ENCODE measurements at places on chromosomes 2 and 18.

- DNase-seq, result no peak
Measured at GRCh38 chr2:209074711-209075110, 349.1 kb upstream of the MAP2 start.

DNA sequence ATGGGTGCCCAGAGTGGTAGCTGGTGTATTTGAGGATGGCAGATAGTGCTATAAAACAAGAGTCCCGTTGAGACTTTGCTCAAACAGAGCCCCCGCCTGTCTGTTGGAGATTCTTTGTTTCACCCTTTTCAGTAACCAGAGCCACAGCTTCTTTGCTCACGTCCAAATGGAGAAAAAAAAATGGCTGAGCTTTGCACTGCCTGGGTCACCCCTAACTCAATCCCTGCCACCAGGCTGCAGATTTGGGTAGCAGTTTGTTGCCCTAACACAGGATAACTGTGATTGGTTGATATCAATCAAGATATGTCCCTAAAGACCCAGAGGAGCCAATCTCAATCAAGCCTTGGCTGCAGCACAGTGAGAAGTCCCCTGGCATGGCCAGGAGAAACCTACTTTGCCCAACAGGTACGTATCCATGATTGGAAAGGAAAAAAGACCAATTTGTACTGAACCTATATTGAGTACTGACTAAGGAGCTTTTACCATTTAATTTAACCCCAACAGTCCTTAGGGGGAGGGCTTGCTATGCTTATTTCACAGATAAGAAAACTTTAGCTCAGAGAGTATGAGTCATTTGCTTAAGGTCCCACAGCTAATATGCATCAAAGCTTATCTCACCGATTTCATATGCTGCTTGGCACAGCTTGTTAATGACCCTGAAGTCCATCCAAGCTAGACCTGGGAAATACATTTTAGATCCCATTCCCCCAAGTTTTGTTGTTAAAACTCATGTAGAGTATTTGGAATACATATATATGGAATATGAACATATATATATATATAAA lies 72.0 kb upstream of the SH3BP4 start:
- DNase-seq, result no peak

DNA sequence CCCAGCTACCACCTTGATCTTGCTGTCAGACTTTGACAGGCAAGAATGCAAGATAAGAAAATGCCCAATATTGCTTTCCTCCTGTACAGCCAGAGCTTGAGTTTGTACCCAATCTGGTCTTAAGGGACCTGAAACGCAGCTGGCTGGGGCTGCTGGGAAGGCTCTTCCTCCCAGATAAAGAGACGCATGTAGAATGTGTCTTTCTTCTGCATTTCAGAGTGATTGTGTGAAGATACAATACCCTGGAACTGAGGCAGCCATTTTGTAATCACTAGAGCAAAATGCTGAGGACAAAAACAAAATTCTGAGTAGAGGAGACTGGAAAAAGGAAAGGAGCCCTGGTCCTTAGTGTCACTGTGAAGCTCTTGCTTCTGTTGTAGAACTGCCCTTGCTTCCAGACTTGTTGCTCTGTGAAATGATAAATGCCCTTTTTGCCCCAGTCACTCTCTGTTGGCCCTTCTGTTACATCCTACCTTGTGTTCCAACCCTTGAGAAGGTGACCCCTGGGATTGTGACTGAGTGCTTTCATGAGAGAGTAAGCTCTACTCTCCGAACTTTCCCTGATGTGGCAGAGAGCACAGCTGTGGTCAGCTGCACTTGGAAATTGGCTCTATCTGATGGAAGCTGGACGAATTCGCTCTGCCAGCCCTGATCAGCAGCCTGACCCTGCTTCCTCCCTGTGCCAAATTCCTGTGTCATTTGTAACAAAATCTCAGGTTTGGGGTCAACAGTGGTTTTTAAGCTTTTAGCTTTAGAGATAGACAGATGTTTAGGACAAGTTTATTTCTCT lies 137.4 kb upstream of the RBMS1 start:
- DNase-seq, result no peak

GRCh38 chr2:14422426-14422825 lies 210.1 kb upstream of the LRATD1 start:
- DNase-seq, result no peak

DNA sequence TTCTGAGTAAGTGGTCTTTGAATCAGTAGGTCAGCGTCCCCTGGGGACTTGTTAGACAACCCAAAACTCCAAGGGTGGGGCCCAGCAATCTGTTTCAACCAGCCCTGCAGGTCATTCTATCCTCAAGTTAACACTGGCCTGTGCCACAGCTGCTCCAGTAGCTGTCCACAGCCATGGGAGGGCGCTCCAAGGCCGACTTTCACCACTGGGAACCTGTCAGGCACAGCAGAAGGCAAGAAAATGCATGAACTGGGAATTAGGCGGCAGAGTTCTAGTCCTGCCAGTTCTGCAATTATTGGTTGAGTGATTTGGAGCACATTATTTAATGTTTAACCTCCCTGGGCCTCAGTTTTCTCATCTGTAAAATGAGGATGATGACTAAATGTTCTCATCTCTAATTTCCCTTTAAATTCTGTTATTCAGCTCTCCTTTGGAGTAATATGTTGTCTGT lies 17.4 kb upstream of the MRPL33 start:
- DNase-seq, result no peak

DNA sequence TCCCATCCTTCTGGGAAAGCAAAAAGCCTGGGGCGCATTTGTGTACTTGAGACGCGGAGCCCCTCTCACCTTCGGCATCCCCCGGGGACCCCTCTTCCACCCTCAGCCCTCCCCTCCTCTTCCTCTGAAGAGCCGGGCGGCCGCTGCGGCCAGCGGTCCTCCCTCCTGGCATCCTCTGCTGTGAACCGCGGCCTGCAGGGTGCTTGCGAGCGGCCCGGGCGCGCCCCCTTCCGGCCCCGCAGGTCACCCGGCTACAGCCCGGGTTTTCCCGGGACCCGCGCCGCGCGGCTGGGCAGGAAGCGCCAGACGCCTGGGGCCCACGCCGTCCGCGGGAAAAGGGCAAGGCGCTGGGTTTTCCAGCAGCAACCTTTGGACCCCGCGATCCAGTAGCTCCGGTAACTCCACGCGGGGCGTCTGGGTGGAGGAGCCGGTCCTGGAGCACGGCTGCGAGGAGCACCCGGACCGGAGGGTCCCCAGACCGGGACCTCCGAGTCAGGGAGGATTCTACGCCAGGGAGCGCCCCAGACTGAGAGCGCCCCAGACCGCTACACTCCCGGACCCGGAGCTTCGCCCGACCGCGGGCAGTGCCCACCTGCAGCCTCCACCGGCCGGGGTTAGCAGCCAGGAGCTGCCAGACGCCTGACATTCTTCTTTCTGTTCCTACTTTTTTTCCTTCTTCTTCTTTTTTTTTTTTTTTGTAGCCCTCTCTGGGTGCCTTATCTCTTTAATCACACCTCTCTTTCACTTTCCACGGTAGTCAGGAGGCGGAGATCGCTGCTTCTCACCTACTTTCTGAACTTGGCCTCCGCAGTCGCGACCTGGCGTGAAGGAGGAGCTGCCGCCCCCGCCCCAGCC lies at the start of gene IL18R1:
IL18R1 (plus strand) TSS at position 271 of the 855 bp plus-strand sequence. CDS start 6,865 bp downstream, outside the sequence.
- peak; percentile 11 for DNase-seq

DNA sequence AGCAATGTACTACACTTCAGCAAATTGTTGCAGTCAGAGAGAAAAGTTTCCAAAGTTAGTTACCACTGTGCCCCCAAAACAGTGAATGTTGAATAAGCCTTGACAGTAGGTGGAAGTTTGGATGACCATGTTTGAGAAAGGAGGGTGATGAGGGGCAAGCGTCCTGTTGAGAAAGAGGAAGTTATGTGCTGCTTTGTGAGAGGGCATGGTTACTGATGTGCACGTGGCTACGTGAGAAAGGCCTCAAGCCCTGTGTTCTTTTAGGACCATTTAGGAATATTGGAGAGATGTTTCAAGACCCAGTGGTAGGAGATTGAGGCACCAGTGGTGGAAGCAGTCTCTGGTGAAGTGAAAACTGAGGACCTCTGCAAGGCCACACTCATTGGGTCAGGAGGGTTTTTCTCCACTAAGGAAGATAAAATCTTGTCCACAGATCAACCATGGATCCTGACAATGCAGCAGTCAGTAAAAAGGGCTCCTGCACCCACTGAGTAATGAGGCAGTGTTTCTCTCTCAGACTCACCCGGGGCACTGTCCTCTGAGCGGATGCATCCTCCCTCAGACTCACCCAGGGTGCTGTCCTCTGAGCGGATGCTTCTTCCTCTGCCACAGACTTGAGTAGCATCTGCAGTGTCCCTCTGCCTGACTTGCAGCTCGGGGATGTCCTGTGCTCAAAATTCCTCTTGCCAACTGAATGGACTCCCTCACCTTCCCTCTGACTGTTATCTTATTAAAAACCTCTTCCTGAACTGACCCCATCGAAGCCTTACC lies 34.7 kb upstream of the ACTR3 start:
- no peak for DNase-seq

DNA sequence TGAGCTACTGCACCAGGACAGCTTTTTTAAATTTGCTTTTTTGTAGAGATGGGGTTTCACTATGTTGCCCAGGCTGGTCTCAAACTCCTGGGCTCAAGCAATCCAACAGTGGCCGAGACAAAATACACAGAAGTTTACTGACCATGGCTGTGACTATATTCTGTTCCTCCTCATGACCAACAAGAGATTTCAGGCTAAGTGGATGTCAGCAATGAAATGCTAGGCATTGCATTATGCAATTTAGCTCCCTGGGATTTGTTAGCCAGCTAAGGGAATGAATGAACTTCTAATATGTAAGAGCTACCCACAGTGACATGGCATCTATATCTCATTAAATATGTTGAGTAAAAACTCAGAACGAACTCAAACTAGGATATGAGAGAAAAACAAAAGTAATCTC lies 81.9 kb upstream of the MBOAT2 start:
- no peak for DNase-seq

DNA sequence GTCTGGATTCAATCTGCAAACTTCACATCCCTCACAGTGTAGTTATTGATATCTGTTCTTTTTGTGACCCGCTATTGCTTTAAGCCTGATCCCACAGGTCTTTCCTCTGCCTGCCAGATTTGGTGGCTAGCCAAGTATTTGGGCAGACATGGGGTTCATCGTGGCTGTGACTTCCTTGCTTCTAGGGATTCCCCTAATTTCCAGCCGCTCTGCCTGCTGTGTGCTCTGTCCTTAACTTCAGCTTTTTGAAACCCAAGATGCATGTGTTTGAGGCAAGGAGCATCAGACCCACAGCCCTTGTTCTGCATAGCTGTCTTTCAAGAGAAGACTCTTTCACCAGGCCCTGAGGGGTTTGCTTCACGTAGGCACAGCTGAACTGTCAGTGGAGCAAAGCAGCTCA lies 54.2 kb downstream of the NCAPH start:
- no peak for DNase-seq

- DNase-seq, result no peak
Measured at GRCh38 chr2:2452961-2453360, 121.9 kb upstream of the MYT1L start.

DNA sequence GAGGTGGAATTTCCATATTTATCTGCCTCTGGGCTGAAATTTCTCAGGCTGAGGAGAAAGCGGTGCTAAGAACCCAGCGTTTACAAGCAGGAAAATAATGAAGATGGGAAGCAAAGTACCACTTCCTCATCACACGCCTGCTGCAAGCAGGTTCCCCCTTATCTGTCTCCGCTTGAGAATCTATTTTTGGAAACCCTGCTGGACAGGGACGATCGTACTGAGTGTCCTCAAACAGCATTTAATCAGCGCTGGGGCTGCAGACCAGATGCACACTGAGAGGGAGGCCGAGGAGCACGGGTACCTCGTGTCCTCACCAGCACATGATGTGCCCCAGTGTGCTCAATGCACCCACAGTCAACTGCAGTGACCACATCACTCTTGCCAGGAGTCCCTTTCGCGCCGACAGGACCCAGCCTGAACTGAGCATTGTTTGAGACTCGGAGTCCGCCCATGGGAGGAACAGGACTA lies 160.4 kb downstream of the HDAC4 start:
- DNase-seq, result no peak

DNA sequence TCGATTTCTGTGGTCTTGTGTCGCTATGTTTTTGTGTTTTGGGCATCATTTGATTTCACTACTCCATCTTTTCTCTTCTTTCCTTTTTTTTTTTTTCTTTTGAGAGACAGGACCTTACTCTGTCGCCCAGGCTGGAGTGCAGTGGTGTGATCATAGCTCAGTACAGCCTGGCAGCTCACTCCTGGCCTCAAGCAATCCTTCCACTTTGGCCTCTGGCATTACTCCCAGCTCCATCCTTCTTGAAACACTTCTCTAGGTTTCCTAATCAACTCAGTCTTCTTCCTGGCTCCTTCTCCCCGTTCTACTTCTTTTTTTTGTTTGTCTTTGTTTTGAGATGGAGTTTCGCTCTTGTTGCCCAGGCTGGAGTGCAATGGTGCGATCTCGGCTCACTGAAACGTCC lies 26.5 kb downstream of the TCF23 start:
- DNase-seq, result no peak

DNA sequence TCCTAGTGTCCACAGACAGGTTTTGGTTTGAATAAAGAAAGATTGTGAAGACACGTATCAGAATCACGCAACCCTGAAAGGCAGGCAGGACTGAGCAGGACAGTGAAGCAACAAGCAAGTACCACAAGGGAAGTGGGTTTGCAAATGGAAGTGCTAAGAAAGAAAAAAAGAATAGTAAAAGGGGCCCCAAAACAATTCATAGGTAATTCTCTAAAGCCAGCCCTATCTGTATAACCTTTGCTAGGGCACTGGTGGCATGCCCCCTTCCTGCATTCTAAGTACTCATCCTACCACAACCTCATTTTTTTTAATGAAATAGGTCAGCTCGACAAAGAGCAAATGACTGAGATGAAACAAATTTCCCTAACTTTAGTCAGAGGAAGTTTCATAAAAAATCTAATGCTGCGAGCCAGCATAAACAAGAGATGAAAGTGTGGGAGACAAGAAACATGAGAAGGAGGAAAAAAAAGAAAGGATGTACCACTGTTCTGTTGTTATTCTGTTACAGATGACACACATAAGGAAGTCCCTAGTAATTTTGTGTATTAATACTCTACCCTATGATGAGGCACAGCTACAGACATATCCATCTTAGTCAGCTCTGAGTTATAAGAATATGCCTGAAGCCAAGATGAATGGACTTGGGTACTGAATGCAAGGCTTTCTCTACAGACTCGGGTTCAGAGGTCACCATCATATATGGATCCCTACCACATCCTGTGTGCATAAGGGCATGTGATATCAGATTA lies 32.2 kb downstream of the IKZF2 start:
- no peak for DNase-seq

Data from cortex of kidney (tissue), 1 donor.